ENCODE measurements at places on chromosomes 6 and 20.
A peak's percentile ranks its signal among the peaks of the same experiment; 100 is the strongest.

DNA sequence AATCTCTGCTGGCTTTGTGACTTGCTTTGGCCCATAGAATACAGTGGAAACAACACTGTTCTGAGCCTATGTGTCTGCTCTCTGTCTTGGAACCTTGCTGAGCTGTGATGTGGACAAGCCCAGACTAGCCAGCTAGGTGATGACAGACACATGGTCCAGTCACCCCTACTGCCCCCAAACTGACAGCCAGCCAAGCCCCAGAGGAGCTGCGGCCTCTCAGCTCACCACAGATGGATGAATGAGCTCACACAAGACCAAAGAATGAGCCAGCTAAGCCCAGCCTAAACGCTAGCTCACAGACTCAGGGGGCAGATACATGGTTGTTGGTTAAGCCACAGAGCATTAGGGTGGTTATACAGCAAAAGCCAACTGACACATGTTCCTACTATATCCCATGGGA, 4.1 kb downstream of the AARS2 start:
- DNase-seq = peak; percentile 71

GRCh38 chr6:19848465-19849029, 11.4 kb downstream of the ID4 start:
- DNase-seq = no peak

DNA sequence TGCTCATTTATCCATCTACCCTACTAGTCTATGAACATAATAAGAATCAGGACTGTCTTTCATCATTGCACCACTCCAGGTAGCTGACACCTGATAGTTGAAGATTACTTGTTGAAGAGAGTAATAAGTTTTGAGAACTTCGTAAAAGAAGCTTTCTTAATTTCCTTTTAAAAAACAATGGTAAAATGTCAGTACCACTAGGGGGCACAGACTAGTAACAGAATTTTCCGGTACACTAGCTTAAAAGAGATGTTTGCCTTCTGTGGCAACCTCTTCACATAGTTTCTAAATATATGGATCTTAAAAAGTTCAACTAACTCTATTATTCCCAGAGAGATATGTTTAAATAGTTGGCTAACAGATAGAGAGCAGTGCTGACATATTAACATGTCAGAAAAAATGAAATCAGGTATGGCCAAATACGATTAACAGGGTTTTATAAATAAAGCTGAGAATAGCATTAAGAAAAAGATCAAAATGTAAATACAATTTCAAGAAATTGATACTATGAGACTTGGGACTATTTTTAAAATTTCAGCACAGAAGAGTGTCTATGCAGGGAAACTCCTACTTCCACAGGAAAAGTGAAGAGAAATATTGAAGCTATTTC, 5.4 kb upstream of the KCNQ5 start:
- DNase-seq = no peak

GRCh38 chr20:1150218-1150617, 31.8 kb downstream of the PSMF1 start:
- no peak for DNase-seq

DNA sequence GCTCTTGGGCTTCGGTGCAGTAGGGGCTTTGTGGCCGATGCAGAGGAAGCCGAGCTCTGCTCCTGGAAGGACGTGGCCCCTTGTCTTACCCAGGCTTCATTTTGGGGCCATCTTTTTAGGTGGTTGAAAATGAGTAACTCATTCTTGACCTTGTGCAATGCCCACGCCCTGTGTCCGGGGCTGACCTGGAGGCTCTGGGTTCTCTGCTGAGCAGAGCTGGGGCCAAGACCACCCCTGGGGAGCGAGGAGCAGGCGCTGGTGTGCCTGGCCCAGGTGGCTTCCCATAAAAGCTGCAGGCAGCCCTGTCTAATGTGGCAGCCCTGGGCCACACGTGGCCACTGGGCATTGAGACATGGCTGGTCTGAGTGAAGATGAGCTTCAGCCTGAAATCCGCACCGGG, 25.7 kb downstream of the NTSR1 start:
- no peak for DNase-seq

GRCh38 chr6:15327271-15327670, 81.4 kb downstream of the JARID2 start:
- DNase-seq = no peak

DNA sequence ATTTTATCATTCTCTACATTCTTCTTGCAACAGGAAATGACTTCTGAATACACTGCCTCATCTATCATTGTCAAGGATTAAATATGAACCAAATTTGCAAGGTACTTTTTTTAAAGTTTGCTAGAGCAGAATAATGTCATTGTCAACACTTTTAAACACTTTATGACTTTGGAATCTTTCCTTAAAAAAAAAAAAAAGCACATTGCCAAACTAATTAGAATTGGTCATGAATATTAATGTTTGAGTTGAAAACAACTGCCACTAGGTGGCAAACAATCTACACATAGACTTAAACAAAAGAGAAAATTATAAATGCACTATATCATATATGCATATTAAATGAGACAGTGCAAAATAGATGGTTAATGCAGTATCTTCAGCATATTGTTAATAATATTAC, 32.5 kb upstream of the TMEM244 start:
- DNase-seq = no peak

GRCh38 chr6:75114806-75115205, 91.0 kb downstream of the COL12A1 start:
- DNase-seq = no peak

DNA sequence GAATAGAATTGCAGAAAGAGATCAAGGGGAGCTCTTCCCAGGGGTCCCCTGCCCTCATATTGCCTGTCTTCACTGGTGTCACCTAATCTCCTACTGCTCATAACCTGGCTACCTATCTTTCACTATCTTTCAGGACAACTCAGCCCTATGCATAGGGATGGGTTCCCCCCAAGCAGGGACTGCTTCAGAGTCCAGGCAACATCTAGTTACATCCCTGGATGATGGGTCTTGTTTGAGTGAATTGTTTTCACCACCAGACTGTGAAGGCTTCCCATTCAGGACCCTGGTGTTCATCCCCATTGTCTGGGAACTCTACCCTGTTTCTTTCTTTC, 850 bp upstream of the HECA start:
- no peak for DNase-seq

- DNase-seq = peak; percentile 87
Observed at GRCh38 chr6:127022302-127022701, 96.2 kb upstream of the RSPO3 start.

GRCh38 chr20:38202153-38202981, 37.3 kb upstream of the TGM2 start:
- no peak for DNase-seq

- no peak for DNase-seq
Observed at GRCh38 chr6:24100024-24100769, 25.8 kb upstream of the NRSN1 start.

GRCh38 chr6:149445573-149445972, 39.2 kb downstream of the ZC3H12D start:
- no peak for DNase-seq

DNA sequence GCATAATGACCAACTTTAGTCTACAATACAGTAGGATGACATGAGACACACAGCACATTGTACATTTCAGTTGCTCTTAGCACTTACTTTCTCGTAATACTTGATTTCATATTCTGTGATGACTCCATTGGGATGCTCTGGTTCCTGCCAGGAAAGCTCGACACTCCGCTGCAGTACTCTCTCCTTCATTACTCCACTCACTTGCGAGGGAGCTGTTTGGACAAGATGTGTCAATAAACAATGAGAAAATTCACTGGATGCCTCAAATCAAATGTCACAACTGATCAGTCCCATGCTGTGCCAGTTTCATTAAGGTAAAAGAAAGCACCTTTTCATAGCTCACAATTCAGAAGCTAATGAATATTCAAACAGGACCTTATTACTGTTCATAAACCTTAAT, 147.1 kb downstream of the EPHA7 start:
- DNase-seq = no peak

DNA sequence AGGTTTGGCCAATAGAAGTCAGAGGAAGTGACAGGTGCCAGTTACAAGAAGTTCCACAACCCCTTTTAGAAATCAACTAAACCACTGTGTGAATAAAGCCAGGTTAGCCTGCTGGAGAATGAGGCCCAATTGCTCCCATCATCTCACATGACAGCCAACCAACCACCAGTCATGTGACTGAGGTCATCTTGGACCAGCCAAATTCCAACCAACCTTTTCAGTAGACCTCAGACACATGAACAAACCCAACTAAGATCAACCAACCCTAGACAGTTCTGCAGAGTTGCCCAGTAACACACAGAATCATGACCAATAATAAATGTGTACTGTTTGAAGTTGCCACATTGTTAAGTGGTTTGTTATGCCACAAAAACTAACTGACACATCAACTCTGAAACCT, 44.6 kb upstream of the GGTLC1 start:
- DNase-seq = no peak

- DNase-seq = no peak
Observed at GRCh38 chr20:49426873-49427272, 55.6 kb downstream of the KCNB1 start.

DNA sequence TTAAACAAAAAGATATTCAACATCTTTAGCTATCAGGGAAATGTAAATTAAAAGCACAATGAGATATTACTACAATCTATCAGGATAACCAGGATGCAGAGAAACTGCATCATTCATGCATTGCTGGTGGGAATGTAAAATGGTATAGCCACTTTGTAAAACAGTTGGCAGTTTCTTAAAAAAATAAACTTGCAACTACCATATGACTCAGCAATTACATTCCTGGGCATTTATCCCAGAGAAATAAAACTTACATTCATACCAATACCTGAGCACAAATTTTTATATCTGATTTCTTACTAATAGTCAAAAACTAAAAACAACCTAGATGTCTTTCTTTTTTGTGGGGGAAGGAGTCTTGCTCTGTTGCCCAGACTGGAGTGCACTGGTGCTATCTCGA, 190.3 kb upstream of the TAB2 start:
- no peak for DNase-seq

- DNase-seq = no peak
Observed at GRCh38 chr20:23156170-23156841, 70.2 kb upstream of the CD93 start.

- DNase-seq = no peak
Observed at GRCh38 chr6:122102026-122102425, 297.4 kb upstream of the HSF2 start.

DNA sequence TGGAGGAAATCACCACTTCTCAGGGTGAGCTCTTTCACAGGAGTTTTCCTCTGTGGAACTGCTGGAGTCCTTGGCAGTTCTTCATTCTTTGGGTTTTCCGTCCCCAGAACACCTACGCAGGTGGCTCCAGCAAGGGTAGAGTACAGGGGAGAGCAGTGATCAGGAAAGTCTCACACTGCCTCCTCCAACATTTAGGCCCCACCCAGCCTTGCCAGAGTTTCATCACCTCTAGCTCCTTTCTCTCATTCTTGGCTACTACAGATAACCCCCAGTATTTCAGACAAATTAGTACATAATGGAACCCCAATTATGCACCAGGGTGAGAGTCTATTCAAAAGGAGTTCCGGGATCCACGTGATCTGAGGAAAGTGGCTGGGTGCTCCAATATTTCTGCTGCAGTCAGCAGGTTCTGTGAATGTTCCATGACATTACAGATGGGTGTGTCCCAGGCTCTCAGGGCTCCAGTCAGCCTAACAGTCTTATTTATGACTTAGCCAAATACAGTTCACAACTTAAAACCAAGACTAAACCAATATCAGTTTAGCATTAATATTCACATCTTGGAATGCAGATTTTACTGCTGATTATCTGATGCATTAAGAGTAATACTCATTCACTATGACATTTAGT, 44.6 kb downstream of the GPR63 start:
- no peak for DNase-seq

DNA sequence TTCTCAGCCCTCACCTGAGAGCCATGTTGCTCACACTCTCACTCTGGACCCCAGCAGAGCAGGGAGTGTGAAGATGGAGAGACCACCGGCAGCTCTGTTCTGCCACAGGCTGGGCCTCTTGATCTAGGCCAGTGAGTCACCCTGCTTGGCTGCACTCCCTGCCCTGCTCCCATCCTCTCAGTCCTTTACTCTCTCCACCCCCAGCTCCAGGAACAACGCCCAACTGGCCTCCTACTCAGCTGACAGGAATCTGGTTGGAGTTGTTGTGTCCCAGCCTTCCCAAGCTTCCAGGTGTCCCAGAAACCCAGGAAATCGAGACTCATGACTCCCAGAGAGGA, at the start of gene PSORS1C1:
Gene PSORS1C1 (plus strand): TSS at position 260 of the 338 bp plus-strand sequence. CDS start 14,833 bp downstream, outside the sequence.
- peak; percentile 75 for DNase-seq

DNA sequence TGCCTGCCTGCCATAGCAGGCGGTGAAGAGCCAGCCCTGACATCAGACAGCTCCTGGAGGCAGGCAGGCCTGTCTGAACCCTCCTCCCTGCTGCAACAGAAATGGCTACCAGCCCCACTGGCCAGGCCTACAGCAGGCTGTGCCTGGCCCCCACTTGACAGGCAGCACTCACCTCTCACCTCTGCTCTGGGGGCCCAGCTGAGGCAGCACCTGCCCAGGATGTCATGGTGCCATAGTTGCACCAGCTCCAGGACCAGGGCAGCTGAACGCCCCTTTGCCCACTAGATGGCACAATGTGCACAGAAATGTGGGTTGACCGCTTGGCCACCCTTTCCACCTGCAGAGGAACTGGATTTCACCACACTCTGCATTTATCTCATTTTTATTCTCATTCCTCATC, 30.6 kb downstream of the MRPL14 start:
- DNase-seq = no peak

- no peak for DNase-seq
Observed at GRCh38 chr20:22383156-22383555, 201.2 kb downstream of the FOXA2 start.

DNA sequence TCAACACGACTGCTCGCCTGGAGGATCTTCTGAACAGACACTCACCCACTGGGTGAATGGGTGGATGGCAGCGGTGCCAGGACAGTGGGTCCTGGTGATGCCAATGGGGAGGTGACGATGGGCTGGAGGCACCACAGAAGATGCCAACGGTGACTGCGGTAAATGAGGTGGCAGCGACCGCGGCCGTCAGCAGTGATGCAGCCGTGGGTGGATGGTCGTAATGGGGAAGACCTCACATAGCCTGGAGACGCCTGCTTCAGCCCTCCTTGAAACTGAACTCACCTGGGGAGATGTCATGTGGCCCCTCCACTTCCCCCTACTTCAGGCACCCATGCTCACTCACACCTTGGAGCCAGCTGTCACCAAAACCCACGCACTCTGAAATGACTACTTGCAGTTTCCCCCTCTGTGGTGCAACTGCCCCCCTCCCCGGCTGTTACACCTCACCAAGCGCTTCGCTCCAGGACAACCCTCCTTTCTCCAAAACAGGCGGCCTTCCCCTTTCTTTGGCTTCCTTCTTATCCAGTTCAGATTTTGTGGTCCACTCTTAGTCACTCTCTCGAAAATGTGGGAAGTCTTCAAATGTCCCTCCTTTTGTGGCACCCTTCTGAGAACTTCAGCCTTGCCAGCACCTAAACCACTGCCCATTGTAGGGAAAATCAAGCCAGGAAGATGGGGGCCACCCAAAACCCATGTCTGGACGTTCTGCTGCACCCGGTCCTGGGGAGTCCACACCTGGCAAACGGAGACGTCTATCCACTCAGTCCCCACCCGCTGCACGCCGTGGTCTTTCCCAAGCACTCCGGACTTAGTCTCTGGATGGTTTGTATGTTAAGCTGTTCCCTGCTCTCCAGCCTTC, 10.4 kb upstream of the ABHD16B start:
- DNase-seq = no peak

Data from HFF-Myc (cell line).